Glomerular endothelial cell (primary cell): ENCODE measurements at places on chromosomes 4 and X. TPM values are rescaled to one million over a fixed set of nuclear protein-coding genes. Genes with fewer than 3 reads are reported as not detected.

The PAGE2B gene
- not detected in 2 replicates for total RNA-seq

The IQCM gene
- not detected in 2 replicates for total RNA-seq

The ABCE1 gene
- total RNA-seq = 120 and 123 TPM in 2 replicates

The OR13H1 gene
- total RNA-seq = not detected in 2 replicates

The TMEM35A gene
- total RNA-seq = 4.7 and 8.1 TPM in 2 replicates

The MID2 gene
- 21.4 and 35.1 TPM in 2 replicates for total RNA-seq

The RPS6KA3 gene
- total RNA-seq = 91.6 and 109 TPM in 2 replicates

The RTL3 gene
- total RNA-seq = 0.18 and 0.29 TPM in 2 replicates

The GSX2 gene
- total RNA-seq = not detected in 2 replicates

The IL3RA gene
- total RNA-seq = 31.6 and 77.7 TPM in 2 replicates

The RLIM gene
- 29.9 and 31.9 TPM in 2 replicates for total RNA-seq

The CENPC gene
- 6.7 and 10.2 TPM in 2 replicates for total RNA-seq

The TMEM271 gene
- not detected in 2 replicates for total RNA-seq

The TRIM60 gene
- not detected in 2 replicates for total RNA-seq

The XG gene
- 0.05 TPM in 1 of 2 replicates, not detected in the other for total RNA-seq

The SPP1 gene
- total RNA-seq = 6.7 and 33.4 TPM in 2 replicates

The ARR3 gene
- total RNA-seq = not detected in 2 replicates

The UNC5C gene
- 2.2 and 2.8 TPM in 2 replicates for total RNA-seq

The CXCL8 gene
- total RNA-seq = 322 and 354 TPM in 2 replicates

The NXF2B gene
- total RNA-seq = not detected in 2 replicates

The RTL5 gene
- 1.6 and 1.9 TPM in 2 replicates for total RNA-seq

The CTAG2 gene
- not detected in 2 replicates for total RNA-seq

The AVPR2 gene
- not detected in 2 replicates for total RNA-seq

The UTP14A gene
- total RNA-seq = 18.8 and 21.7 TPM in 2 replicates

The SPANXD gene
- not detected in 2 replicates for total RNA-seq

The GCNA gene
- 0.15 and 2.5 TPM in 2 replicates for total RNA-seq

The FAM184B gene
- not detected in 2 replicates for total RNA-seq

The FAM47E gene
- total RNA-seq = 0.44 TPM in 1 of 2 replicates, not detected in the other

The RASSF6 gene
- total RNA-seq = 0.24 TPM in 1 of 2 replicates, not detected in the other

The GLUD2 gene
- total RNA-seq = 1.6 and 1.7 TPM in 2 replicates

The ADH4 gene
- not detected in 2 replicates for total RNA-seq

The GAGE10 gene
- not detected in 2 replicates for total RNA-seq
